ENCODE measurements at places on chromosomes 13 and 19.

GRCh38 chr19:11708457-11708856 is 30.3 kb downstream of the ZNF823 start:
- no peak for DNase-seq

DNA sequence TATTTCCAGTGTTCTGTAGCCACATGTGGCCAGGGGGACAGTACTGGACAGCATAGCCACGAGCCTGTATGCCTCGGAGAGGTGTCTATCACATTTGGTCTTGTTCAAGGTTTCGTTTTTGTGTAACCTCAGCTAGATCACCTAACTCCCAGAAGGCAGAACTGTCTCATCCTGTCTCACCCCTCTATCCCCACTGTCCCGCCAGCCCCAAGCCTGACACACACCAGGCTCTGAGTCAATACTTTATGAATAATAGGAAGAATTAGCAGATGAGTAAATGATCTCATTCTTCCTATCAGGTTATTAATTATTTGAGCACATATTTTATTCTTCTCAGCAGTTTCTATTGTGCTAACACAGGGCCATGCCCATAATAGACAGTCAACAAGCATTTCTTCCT is 132.2 kb downstream of the NUFIP1 start:
- no peak for DNase-seq

- no peak for DNase-seq
Measured at GRCh38 chr13:47279920-47280319, 383.1 kb upstream of the HTR2A start.

- DNase-seq = no peak
Measured at GRCh38 chr13:77443511-77443910, 92.0 kb upstream of the SCEL start.

DNA sequence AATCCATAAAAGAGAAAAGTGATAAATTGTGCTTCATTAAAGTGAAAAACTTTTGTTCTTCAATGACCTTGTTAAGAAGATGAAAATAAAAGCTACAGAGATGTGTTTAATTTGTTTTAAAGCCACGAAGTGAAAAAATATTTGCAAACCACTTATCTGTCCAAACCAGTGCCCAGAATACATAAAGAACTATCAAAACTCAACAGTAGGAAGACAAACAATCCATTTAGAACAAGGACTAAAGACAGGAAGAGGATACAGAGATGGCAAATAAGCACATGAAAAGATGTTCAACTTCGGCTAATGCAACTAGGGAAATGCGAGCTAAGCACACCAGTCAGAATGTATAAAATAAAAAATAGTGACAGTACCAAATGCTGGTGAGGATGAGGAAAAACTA is 15.0 kb downstream of the GJB6 start:
- DNase-seq = no peak

DNA sequence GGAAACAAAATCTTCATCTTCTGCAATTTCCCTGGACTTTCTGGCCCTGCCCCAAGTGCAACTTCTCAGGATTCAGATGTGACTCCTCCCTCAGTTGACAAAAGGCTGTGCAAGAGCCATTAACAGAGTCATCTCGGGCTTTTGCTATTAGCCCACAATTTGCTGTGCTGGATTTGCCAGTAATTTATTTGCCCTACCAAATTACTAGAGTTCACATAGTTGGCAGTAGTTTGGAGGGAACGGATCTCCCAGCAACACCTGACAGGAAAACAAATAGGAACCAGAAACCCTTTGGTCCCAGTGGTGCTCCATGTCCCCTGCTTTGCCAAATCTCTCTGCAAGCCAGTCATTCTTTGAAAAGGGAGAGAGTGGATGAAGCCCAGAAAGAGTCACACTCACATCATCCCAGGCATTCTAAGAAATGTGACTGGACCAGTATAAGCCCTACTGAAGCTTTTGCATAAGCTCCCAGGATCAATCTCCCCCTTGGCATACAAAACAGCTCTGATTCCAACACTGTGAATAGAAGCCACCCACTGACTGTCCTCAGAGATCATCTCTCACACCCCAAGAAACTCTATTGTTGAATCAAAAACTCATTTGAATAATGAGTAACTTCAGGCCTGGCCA is 350.1 kb upstream of the NBEA start:
- DNase-seq = peak; percentile 5

GRCh38 chr13:21069561-21070004 is 8.2 kb upstream of the LATS2 start:
- DNase-seq = no peak

DNA sequence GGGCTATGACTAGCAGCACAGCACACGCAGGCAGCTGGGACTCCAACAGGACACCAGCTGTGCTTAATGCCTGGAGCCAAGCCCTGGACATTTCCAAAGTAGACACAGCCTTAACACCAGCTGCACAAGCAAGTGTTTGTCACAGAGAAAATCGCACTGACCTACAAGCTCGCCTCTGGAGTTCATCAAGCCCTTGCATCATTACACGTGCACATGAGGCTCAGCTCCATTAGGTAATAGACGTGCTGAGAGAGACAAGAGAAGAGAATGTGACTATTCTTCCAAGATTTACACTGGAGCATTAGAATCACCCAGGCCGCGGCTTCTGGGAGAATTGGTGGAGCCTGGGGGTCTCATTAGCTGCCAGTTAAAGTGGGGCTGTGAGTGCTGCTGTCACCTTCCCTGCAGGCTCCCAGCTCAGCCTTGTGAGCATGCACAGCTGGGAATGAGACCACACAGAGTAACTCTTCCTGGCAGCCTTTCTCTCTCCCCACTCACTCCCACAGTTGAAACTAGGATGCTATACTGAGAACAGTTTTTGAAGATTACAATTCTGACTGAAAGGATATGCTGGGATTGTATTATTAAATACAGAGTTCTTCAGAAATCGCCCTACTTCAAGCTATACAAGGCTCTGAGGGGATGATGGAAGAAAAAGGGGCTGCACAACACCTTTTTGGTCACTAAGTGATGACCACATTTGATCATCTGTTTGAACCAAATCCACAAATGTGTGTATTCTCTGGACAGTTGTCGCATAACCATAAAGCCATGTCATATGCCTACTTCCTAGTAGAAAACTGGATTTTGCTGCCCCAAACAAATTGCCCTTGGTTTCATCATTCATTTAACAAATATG is 10.5 kb downstream of the STOML3 start:
- DNase-seq = no peak

- DNase-seq = no peak
Measured at GRCh38 chr13:48356750-48357149, 53.2 kb downstream of the RB1 start.

DNA sequence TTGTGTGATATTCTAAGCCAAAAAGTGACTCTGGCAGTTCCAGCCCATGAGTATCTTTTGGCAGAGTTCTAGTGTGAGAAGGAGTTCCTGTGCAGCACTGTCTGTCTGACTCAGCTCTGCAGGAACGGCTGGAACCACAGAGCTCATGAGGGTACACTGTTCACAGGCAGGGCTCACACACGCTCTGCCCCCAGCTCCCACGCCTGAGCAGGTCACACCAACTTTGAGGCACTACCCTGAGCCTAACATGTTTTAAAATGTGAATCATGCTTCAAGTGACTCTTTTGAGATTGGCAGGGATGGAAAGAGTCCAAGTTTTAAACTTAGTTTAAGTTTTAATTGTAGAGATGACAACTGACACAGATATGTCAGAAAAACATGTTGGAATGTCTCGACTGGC is 1203.3 kb downstream of the UQCRFS1 start:
- DNase-seq = no peak

GRCh38 chr13:31322702-31323405 is 123.1 kb downstream of the B3GLCT start:
- DNase-seq = no peak

- DNase-seq = no peak
Measured at GRCh38 chr13:100273552-100273951, 184.7 kb downstream of the PCCA start.

- DNase-seq = no peak
Measured at GRCh38 chr13:73943137-73943964, 190.9 kb downstream of the KLF12 start.

DNA sequence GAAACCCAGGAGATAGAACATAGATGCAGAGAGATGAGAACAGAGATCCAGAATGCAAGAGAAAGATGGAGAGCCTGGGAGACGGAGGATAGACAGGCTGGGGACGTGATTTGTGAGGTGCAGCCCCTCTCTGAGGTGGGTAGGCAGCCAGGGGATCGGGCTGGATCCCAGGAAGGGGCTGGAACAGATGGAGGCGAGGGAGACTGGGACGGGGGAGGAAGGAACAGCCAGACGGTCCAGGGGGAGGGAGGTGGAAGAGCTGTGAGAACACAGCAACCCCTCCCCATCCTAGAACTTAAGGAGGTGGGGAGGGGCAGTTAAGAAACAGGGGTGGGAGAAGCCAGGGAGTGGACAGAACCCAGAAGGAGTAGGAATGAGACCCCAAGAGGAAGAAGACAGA is 3.1 kb downstream of the SLC17A7 start:
- no peak for DNase-seq

GRCh38 chr19:6062274-6062673 is 48.0 kb downstream of the RFX2 start:
- no peak for DNase-seq

DNA sequence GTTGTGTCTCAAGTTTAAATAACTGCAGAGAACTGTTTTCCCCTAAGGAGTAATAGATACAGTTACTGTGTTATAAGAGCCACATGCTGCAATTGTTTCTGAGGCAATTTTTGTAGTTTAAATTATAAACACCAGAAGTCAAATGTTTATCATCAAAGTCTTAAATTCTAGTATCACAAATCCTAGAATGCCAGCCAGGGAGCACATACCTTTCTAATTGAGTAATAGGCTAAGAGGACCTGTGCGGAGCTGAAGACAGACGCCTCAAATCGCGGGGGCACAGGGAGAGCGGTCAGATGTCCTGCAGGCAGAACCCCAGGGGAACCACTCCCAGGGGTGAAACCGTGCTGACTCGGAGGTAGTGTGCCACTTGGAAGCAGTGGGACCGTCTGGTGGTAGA is 65.2 kb upstream of the TNFRSF19 start:
- no peak for DNase-seq

DNA sequence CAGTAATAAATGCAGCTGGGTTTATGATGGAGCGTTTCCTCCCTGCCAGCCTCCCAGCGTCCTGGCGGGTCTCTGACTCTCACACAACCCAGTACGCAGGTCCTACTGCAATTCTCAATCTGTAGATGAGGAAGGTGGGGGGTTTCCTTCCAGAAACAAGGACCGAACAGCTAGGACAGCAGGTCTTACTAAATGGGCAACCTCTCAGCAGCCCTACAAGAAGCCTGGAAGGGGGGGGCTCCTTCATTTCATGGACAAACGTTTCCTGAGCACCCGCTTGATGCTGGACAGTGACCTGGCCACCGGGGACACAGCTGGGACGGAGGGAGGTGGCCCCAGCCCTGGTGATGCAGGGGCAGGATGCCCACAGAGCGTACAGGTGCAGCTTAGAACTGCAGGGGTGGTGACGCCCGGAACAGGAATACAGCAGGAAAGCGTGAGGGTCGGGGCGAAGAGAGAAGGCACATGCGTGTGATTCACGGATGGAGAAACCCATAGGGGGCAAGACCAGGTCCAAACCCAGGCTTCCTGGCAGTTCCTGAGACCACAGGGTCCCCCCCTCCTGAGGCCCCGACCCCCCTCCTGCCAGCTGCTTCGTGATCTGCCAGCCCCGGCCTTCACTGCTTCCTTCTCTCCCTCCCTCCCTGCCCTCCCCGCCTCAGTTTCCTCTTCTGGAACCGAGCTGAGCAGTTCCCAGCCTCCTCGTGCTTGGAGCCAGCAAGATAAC is 732 bp upstream of the C2CD4C start:
- DNase-seq = no peak

GRCh38 chr19:1590641-1591397 is 1.8 kb downstream of the MBD3 start:
- no peak for DNase-seq
